ENCODE measurements at places on chromosomes 6 and 20.

DNA sequence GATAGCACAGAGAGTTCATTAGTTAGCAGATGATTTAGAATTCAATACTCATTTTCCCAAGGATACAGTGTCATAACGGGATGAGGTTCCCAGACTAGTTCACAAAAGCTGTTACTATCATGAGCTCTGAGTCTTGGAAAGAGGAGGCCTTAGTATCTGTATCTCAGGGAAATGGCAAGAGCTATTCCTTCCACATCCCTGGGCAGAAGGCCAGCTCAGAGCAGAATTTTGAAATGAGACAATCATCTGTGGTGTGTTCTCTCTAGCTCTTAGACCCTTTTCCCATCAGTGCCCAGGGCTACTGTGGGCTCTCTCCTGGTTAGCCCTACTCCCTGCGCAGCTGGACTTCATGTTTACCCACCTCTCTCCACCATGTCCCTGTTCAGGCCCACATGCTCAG is 64.5 kb downstream of the JAG1 start:
- DNase-seq = no peak

- no peak for DNase-seq
These were observed 106.0 kb downstream of the FOXF2 start for GRCh38 chr6:1495344-1495743.

DNA sequence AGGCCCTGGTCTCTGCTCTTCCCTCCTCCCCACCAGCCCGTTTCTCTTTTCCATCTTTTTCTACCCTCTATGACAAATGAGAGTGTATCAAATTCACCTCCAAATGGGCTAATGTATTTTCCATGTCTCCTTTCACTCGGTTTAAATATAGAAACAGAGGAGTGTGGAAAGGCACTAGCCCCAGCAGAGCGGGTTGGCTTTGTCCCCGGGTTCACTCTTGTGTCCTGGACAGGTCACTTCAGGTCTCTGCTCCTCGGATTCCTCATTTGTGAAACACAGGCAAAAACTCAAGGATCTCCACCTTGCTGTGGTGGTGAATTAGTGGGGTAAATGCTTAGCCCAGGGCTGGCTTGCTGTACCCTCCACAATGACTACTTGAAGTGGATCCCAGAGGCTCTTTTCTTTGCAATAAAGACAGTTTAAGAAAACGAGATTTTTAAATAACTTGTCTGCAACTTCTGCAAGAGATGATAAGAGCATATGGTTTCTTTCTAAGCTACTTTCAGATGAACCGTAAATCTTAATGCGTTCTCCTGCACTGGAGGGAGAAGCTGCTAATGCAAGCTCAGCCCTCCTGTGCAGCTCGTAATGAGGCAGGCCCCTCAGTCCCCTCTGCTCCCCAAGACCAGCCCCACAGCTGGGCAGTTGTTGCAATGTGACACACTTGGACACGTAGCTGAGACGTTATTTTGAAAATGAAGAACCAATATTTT is 292.9 kb downstream of the THBS2 start:
- no peak for DNase-seq

GRCh38 chr6:7500752-7501282 is 40.7 kb upstream of the DSP start:
- no peak for DNase-seq

DNA sequence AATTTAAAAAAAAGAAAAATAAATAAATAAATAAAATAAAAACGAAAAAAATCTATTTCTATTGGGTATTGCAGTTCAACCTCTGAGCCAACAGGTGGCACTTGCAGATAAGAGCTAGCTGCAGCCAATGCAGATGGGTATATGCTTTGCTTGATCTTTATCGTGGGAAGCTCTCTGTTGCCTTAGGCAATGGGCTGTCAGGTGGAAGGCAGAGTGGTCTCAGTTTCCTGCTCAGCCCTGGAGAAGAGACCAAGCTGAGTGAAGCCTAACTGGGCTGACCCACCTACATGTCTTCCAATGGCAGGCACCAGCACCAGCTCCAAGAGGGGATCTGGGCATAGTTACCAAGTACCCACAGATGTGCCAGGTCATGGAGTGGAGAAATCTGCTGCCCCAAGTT is 95.0 kb downstream of the AK9 start:
- DNase-seq = no peak

- no peak for DNase-seq
These were observed 3.9 kb upstream of the TMEM244 start for GRCh38 chr6:129865013-129865412.

GRCh38 chr6:52573295-52573694 is 3.6 kb downstream of the TRAM2 start:
- DNase-seq = no peak

GRCh38 chr20:54047048-54047447 is 23.3 kb downstream of the BCAS1 start:
- DNase-seq = no peak

DNA sequence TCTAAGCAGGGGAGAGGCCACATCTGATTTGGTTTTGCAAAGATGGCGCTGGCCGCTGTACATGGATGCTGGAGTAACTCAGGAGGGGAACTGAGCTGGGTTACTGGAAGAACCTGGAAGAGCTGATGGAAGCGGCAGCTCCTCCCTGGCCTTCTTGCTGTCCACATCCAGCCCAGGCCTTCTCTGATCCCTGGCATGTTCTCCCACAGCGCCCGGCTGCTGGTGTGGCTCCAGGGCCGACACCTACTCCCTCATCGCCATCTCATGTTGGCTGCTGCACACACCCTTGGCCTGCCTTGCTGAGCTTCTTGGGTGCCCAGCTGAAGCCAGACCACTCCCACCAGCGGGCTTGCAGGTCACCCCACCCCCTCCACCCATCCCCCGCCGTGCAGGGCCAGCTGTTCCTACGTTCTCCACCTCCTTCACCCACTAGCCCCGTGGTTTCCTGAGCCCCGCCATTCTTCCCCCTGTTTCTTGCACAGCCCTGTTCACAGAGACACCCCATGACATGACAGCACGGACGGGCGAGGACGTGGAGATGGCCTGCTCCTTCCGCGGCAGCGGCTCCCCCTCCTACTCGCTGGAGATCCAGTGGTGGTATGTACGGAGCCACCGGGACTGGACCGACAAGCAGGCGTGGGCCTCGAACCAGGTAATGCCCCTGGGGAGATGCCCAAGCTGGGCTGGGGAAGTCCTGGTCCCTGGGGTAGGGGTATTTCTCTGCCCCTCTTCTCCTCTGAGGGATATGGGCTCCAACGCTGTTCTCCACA is 28.4 kb downstream of the VSTM2L start:
- DNase-seq = no peak

DNA sequence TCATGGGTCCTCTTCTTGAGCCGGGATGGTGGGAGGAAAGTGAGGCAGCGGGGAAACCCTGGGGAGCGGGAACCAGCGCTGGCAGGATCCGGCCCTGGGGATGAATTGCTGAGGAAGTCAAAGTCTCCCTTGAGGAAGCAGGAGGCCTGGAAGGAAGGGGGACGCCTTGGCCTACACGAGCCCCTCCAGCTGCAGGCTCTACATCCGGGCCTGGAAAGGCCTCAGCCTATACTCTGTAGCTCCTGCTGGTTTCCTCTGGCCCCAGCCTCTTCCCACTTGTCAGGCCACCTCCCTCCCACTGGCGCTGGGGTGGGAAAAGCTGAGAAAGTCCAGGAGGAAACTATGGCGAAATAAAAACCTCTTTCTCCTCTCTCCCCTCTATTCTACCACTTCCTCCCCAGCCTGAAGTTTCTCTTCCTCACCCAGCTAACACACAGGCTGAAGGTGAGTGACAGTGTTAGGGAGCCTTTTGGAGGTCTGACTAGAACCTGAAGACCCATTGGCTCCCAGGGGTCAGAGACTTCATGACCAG is 14.9 kb downstream of the TREML2 start:
- no peak for DNase-seq

DNA sequence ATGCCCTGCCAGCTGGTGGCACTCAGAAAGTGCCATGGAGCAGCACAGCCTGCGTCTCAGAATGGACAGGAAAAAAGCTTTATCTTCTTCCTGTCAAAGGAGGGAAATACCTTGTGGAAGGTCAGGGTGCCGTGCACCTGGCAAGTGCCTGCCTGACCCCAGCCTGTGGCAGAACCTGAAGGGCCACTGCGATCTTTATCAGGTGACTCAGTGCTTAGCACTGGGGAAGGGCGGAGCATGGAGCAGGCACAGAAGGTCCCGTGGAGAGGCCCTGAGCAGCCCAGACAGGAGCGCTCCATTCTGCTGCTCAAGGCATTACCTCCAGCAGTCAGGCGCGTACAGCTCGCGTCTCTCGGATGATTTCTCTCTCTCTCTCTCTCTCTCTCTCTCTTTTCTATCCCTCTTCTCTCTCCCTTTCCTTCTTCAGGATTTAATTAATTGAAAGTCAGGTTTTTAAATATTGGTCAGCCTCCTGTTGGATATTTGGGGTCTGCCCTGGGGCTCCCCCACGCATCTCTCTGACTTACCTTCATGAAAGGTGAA is 31.7 kb downstream of the FOXC1 start:
- DNase-seq = no peak

- no peak for DNase-seq
These were observed 69.7 kb upstream of the TBC1D7 start for GRCh38 chr6:13398069-13398381.

DNA sequence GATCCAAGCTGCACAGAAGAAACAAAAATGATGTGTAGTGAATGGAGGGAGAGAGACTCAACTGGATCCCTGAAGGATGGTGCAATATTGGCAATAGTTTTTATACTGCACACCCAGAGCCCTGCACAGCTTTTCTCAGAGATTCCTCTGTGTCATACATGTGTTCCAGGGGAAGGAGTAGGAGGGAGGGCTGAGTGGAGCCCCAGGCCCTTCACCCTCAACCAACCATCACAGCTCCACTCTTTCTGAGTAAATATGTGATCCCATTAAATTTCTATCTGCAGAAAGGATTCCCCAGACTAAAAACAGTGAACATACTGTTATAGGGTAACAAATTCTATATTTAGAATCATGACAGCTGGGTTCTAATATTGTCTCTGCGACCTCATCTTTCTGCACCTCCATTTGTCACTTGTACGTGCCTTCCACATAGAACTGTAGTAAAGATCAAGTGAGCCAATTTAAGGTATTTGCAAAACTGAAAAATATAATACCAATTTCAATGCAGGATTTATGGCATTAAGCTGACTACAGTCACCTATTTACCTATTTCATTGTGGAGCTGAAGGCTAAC is 421.4 kb upstream of the NRSN1 start:
- no peak for DNase-seq

DNA sequence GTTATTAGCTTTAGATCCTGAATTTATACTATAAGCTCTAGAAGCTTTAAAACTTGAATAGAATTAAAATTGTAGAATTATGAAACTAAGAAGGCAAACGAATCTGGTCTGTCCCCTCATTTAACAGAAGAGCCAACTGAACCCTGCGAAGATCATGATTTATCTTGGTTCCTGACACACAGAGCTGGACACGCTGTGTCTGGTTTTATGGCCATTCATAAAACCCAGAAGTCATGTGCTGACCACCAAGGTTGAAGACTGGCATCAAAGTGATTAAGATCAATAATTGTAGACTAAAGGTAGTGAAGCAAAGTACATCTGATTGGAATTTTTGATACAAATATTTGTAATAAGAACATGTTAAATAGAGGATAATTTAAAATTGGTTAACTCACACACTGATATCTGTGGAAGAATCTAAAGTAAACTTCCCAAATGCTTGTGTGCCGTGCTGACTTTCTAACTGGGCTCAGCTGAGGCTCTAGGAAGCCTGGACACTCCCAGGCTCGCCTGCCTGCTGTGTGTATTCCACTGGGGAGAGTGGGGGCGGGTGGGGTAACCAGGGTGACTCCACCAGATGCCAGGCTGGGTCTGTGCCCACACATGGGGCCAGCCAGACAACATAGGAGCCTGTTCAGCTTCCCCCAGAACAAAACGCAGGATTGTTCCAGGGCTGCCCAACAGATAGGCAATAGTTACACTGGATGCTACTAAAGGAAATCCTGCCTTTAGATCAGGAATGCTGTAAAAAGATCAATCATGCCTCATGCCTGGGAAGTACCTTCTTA is 42.1 kb upstream of the SLC22A3 start:
- DNase-seq = no peak

GRCh38 chr20:61350500-61351250 is 98.6 kb downstream of the CDH4 start:
- DNase-seq = no peak

- DNase-seq = peak; percentile 32
These were observed 13.4 kb downstream of the FAM110A start for GRCh38 chr20:846894-847278.

GRCh38 chr6:147699637-147700036 is 191.1 kb downstream of the SAMD5 start:
- DNase-seq = no peak

- DNase-seq = no peak
These were observed 982 bp downstream of the DNAJC5 start for GRCh38 chr20:63895952-63896263.

DNA sequence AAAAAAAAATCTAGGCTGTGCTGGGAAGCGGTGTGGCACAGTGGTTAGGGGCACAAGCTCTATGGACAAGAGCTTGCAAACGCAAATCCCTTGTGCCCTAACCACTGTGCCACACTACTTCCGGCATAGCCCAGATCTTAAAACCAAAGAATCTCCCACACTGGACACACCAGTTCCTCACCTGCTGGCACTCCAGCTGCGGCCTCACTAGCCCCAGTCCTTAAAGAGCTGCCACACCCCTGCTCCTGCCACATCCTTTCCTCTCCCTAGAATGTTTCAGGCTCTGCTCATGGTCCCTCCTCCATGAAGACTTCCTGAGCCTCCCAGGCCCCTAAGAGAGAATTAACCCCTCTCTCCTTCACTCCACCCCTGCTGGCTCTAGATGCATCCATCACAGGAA is 71.8 kb upstream of the SRSF6 start:
- no peak for DNase-seq

- no peak for DNase-seq
These were observed 10.8 kb downstream of the ROMO1 start for GRCh38 chr20:35710039-35710438.

DNA sequence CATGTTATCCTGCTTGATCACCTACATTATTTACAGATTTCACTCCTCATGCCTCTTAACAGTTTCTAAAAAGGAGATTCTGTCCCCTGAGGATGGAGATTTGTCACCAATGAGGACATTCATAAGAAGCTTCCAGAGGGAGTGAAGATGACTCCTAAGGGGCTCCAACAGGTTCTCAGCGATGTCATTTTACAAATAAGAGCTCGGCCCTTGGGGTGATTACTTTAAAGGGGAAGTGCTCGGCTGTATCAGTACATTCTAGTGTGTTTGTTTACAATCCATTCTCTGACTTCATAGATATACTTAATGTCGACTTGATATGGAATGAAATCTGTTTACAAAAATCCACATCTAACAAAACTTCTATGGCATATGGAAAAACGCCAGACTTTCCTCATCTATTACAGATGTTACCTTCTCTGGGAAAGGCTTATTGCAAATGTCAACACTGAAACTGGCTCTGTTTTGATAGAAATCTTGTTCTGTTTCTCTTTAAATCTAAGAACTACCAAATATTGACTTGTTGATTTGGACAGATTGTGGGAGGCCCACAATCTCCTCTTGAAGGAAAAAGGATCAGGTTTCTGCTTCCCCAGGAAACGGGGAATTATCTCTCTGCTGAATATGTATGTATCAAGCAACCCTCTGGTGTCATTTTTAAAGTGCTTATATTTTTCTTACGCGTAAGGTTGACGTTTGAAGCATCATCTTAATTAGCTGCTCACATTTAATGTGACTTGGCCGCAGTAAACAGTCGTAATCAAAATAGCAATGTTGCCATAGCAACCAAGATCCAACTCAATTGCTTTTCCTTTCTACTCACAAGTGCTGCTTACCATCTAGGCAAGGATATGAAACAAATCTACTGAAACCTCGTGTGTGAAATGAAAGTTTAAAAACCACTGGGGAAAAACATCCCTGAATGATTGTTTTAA is 95.7 kb downstream of the SHLD1 start:
- no peak for DNase-seq
